Cerebellar nuclear complex (tissue), 1 donor: ENCODE measurements at places on chromosomes 16 and 17.
A peak's percentile ranks its signal among the peaks of the same experiment; 100 is the strongest.

DNA sequence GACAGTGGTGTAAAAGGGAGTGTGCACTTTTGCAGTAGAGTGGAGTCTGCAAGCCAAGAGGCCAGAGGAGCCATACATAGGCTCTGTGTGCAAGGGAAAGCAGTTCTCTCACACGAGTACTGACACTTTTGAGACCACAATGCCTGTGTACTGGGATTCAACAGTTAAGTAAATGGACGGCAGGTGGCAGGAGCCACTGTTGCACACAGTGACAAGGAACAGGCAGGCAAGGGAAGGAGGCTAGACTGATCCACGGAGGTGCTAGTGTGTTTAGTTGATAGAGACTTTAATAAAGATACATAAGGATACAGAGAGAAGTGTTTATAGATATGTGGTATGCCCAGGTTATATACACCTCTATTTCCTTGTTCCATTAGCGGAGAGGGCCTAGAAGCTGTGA lies 67.0 kb downstream of the MPRIP start:
- DNase-seq: peak; percentile 44

- DNase-seq: peak; percentile 83
Measured at GRCh38 chr17:74805591-74805991, 29.4 kb upstream of the NAT9 start.

DNA sequence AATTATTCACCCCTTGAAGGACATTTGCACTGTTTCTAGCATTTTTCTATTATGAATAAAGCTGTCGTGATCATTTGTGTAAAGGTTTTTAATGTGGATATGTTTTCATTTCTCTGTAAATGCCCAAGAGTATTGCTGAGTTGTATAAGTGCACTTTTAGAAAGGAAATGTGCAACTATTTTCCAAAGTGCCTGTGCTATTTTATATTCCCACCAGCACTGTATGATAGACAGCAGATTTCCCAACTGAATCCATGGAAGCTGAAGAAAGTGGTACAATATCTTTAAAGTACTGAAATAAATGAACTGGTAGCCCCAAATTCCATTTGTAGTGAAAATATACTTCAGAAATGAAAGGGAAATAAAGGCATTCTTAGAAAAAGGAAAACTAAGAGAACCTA lies 238.4 kb downstream of the BCAS3 start:
- DNase-seq: no peak

DNA sequence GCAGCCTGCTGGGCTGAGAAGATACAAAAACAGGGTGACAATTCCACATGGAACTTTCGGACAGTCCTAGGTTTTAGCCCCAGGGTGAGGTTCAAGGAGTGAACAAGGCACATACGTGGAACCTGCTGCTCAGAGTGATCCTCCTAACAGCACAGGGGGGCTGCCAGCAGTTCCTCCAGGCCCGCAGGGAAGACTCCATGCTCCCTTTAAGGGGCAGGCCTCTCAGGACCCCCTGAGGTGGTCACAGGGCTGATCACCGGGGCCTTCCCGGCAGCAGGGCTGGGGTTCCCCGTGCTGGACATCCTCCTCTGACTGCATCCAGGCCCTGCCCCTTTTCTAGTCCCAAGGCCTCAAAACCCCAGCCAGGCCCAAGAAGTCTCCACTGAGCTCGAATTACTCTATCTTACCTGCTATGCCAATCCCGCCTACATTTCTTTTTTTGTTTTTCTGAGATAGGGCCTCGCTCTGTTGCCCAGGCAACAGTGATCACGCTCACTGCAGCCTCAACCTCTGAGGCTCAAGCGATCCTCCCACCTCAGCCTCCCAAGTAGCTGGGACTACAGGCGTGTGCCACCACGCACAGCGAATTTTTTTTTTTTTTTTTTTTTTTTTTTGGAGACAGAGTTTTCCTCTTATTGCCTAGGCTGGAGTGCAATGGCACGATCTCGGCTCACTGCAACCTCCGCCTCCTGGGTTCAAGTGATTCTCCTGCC lies 10.4 kb downstream of the CANT1 start:
- no peak for DNase-seq

DNA sequence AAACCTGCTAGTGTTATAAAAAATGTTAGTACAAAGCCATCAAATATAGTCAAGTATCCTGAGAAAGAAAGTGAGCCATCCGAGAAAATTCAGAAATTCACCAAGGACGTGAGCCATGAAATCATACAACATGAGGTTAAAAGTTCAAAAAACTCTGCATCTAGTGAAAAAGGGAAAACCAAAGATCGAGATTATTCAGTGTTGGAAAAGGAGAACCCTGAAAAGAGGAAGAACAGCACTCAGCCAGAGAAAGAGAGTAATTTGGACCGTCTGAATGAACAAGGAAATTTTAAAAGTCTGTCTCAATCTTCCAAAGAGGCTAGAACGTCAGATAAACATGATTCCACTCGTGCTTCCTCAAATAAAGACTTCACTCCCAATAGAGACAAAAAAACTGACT lies 31.7 kb downstream of the RBBP6 start:
- no peak for DNase-seq

DNA sequence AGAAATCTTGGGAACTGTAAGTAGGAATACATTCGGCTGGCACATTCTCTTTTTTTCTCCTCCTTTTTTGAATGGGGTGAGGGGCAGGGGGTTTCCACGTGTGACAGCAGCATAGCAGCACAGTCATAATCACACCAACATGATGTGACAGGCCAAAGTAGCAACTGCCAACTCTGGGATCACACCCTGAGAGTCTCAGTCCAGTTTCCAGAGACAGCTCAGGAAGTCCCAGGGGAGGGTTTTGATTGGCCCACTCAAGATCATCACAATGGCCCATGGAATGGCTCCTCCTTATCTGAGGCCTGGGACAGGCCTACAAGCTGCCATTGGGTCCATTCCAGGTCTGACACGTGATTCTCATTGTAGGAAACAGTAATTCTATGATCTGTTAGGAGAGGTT lies 207.1 kb upstream of the ASIC2 start:
- DNase-seq: no peak

- DNase-seq: no peak
Measured at GRCh38 chr16:24686678-24687077, 42.8 kb upstream of the TNRC6A start.

DNA sequence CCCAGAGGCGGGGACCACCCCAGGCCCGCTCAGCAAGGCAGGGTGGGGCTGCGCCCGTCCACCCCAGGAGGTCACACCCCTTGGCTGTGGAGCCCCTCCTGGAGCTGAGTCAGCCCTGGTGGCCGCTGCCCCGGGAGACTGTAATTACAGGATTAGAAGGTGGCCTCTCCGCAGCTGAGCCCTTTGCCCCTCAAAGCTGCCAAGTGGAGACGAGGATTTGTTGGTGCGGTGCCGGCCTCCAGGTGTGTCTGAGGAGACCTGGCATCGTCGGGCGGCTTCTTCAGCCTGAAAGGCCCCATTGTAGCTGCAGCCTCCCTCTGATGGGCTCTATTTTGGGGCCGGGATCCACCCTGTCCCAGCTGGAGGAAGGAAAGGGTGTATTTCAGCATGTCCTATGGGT lies 22.7 kb upstream of the SPNS2 start:
- no peak for DNase-seq
